Upper lobe of right lung (tissue), 1 donor: ENCODE measurements at places on chromosomes 1 and 21. TPM values are rescaled to one million over a fixed set of nuclear protein-coding genes. Genes with fewer than 3 reads are reported as not detected.

GRCh38 chr1:118947790-118948189 is 40.4 kb downstream of the TBX15 start:
- no peaks in the 10 kb centered on the region for H3K27me3 ChIP-seq
- H3K4me3 ChIP-seq, result no peak overlapping the region
- H3K36me3 ChIP-seq, result no peaks in the 10 kb centered on the region
- no peak for DNase-seq

DNA sequence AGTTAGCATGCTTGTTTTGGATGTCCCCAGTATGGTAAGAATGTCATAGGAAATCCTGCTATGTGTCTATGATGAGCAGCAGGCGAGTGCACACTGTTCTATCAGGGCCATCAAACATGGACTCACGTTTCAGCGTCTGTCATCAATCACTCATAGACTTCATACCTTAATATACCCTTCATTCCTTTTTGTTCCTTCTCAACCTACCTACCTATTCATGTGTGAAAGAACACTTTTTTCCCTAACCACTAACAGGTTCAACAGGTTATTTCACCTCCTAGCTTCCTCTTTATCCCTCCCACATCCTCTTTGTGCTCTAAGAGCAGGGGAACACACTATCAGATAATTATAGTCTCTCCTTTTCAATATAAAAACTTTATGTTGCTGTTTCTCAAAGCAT is 300.6 kb downstream of the TM2D1 start:
- no peaks in the 10 kb centered on the region for H3K36me3 ChIP-seq
- no peaks in the 10 kb centered on the region for H3K27me3 ChIP-seq
- no peak for DNase-seq
- H3K27ac ChIP-seq, result no peak overlapping the region

GRCh38 chr21:34076835-34077234 is 3.5 kb downstream of the MRPS6 start:
- H3K4me1 ChIP-seq, result peaks cover 35% of the 10 kb centered on the region
- no peaks in the 10 kb centered on the region for H3K27me3 ChIP-seq
- DNase-seq, result no peak
- no peaks in the 10 kb centered on the region for H3K36me3 ChIP-seq
- no peak overlapping the region for H3K27ac ChIP-seq

- H3K27ac ChIP-seq, result no peak overlapping the region
- H3K27me3 ChIP-seq, result no peaks in the 10 kb centered on the region
- H3K36me3 ChIP-seq, result no peaks in the 10 kb centered on the region
- no peaks in the 10 kb centered on the region for H3K4me1 ChIP-seq
Measured at GRCh38 chr1:33247545-33247944, 8.7 kb upstream of the ZNF362 start.

DNA sequence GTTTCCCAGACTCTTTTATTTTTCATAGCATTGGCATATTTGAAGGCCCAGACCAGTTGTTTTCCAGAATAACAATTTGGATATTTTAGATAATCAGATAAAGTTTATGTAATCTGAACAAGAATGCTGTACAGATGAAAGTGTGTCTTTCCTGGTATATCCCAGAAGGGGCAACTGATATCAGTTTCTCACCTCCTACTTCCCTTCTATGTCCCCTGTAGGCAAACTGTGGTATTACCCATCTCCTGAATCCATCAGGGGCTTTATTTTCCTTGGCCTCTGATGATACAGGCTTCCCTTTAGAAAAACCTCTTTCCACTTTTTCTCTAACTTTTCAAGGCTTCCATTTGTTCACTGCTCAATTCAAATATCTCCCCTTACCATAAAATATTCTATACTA is 87.5 kb upstream of the RGS1 start:
- H3K4me1 ChIP-seq, result no peaks in the 10 kb centered on the region
- no peaks in the 10 kb centered on the region for H3K36me3 ChIP-seq
- H3K4me3 ChIP-seq, result no peak overlapping the region
- H3K27ac ChIP-seq, result no peak overlapping the region

DNA sequence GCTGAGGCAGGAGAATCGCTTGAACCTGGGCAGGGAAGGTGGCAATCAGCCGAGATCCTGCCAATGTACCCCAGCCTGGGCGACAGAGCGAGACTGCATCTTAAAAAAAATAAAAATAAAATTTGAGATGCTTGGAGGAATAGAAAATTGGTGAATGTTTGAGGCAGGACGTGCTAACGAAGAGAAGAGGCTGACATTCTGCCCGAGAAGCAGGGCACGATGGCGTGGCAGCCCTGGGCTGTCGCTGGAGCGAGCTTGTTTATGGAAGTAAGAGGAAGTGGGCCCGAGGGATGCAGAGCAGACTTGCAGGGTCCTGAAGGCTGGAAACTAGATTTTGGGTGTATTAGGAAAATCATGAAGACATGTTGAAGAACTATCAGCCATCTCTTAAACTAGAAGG is 92.6 kb downstream of the KIF26B start:
- H3K27ac ChIP-seq, result no peak overlapping the region
- no peaks in the 10 kb centered on the region for H3K4me1 ChIP-seq
- H3K27me3 ChIP-seq, result no peaks in the 10 kb centered on the region
- no peak overlapping the region for H3K4me3 ChIP-seq
- H3K36me3 ChIP-seq, result no peaks in the 10 kb centered on the region
- DNase-seq, result no peak

The SCMH1 gene
- total RNA-seq, result 37.2 TPM

The IFI44 gene
- 63.2 TPM for total RNA-seq

The PRSS38 gene
- not detected for total RNA-seq
